Posterior vena cava (tissue), 2 donors: ENCODE measurements at places on chromosomes 16 and 17. TPM values are rescaled to one million over a fixed set of nuclear protein-coding genes. Genes with fewer than 3 reads are reported as not detected.
A peak's percentile ranks its signal among the peaks of the same experiment; 100 is the strongest.

Gene ARL6IP1
- 51.9 TPM for total RNA-seq

Gene RHBDL3
- 0.86 TPM for total RNA-seq

DNA sequence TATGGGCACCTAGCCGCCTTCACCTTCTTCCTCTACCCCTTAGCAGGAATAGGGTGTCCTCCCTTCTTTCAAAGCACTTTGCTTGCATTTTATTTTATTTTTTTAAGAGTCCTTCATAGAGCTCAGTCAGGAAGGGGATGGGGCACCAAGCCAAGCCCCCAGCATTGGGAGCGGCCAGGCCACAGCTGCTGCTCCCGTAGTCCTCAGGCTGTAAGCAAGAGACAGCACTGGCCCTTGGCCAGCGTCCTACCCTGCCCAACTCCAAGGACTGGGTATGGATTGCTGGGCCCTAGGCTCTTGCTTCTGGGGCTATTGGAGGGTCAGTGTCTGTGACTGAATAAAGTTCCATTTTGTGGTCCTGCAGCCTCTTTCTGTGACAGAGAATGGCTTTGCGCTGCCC lies 4.6 kb downstream of the TMUB2 start:
- DNase-seq, result no peak

DNA sequence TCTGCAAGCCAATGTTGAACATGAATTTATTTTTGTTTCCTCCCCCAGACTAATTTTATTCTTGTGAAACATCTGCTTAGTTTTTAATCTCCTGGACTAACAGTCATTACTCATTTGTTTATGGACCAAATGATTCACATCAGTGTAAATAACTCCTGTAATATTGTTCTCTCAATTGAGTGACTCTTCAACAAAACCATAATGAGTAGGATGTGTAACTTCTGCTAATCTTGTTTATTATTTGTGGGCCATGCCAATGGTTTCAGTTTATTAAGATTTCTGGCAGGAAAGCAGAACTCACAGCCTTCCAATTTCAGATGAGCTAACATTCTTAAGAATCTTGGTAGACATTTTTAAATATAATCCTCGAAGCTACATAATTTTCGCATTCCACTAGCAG lies 1216.3 kb upstream of the GOT2 start:
- no peak for DNase-seq

Gene FSCN2
- total RNA-seq, result 1.6 TPM

DNA sequence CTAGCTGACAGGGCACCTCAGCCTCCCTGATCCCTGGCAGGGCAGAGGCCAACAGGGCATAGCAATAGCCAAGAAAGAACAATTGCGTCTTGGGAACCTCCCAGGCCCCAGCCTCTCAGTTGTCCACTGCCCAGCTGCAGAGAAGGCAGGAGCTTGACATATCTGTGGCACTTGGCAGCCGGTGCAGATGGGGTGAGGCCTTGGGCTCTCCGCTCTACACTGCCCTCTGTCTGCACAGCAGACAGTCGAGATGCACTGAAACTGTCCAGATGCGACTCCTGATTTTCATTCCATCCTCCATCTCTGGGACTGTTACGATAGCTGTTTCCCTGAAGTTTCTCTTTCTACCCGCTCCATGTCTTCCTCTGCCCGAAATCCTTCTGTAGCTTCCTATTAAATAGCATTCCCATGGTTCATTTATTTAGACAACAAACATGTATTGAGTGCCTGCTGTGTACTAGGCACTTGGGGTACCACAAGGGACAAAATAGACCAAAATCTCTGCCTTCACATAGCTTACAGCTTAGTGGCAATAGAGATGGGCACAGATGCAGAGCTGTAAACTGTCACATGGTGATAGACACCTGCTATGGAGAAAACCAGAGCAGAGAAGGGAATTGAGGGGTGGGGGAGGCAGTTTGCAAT lies 3.3 kb downstream of the POLR3E start:
- peak; percentile 86 for DNase-seq
